Activated T-helper 2 cell treated with anti-CD3 and anti-CD28 coated beads, Interferon-gamma antibody, Interleukin-2, Interleukin-4, amounts not matched to agents 10 μg/mL and 5 μg/mL and 100 μg/mL, durations not matched to agents 14 hours and 24 hours and 36 hours (primary cell): ENCODE measurements at places on chromosomes 5 and 9. TPM values are rescaled to one million over a fixed set of nuclear protein-coding genes. Genes with fewer than 3 reads are reported as not detected.

DNA sequence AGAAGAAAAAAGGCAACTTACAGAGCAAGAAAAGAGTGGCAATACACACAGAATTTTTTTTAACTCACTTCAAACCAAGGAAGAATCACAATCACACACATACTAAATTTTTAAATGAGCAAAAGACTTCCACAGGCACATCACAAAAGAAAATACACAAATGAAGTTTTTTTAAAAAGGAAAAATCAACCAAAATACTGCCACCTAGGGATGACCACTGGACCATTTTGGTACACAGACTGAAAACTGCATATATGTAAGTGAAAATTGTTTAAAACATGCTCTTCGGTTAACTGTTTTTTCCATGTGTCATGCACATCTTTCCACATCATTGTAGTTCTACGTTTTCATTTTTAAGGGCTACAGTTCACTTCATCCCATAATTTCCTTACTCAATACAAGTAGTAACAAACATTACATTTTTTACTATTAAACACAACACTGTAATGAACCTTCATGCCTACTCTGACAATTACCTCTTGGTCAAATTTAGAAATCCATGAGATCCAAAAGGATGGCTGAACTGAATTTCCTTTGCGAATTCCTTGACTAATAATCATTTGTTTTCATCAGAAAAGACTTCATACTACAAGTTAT is 79.0 kb downstream of the FBXW11 start:
- no peak for DNase-seq

DNA sequence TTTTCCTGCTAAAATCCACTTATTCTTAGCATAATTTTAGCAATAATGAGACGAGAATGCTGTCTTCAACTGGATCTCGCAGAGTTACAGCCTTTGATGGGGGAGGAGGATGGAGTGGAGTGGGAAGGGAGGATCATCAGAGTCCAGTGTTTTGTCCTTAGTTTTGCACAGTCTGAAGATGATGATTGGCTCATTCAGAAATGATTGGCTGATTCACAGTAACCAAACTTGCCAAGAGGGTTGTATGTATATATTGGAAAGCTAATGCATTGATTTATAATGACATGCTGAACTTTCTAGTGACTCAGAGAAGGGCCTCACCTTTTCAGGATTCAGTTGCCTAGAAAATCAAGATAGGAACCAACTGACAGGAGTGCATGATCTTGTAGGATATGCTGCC is 448.0 kb downstream of the CCDC171 start:
- no peak for DNase-seq

DNA sequence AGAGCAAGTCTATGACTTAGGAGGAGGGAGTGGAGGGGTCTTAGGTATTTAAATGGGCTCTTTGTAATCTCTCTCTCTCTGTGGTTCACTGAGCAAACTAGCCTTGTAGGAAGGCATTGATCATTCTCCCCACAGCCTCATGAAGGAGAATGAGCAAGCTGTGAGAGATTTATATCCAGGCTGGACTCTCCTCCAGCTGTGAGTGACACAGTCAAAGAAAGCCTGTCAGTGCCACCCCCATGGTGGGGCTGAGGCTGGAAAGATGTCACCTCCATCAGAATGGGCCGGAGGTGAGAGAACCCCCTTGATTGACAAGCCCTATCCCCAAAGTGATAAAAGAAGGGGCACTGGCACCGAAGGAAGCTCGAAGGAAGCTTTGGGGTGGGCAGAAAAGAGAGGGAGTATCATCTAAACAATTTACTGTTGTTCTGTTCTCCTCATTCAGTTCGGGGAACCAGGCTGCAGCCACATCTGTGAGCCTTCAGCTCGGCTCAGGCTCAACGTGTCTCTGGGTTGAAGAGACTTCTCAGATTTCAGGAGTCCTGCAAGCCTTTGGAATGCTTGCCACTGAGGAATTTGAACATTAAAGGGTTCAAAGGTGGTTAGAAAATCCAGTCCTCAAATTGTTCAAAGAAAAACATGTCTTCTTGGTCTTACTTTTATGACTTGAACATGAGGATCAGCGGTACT is 538.2 kb upstream of the ZNF462 start:
- no peak for DNase-seq

- no peak for DNase-seq
Measured at GRCh38 chr5:98308231-98308630, 465.2 kb upstream of the RGMB start.

- no peak for DNase-seq
Measured at GRCh38 chr5:95901676-95902627, 59.7 kb downstream of the ELL2 start.

GRCh38 chr9:2526071-2526828 is 95.3 kb upstream of the VLDLR start:
- DNase-seq = no peak

DNA sequence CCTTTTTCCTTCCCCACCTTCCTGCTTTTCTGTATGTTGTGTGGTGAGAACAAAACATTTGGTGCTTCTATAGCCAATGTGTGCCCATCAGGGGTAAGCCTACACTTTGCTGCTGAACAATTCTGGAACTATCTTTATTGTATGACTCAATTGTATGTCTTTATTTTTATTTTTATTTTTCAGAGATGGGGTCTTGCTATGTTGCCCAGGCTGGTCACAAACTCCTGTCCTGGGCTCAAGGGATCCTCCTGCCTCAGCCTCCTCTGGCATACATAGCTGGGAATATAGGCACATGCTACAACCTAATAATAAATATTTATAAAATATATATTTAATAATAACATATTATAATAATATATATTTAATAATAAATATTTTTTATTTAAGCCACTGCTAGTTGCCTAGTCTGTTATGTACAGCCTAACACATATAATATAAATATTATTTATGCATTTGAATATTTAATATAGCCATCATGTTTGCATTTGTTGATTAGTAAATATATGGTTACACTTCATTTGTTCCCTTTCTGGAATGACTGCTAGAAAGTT is 11.8 kb upstream of the DMXL1 start:
- DNase-seq = no peak

The INSYN2B gene
- not detected in 2 replicates for total RNA-seq

The AHRR gene
- 33.3 and 34.9 TPM in 2 replicates for total RNA-seq

The ADRA1B gene
- not detected in 2 replicates for total RNA-seq

The IL13 gene
- 777 and 830 TPM in 2 replicates for total RNA-seq
